Mesothelial cell of epicardium (in vitro differentiated cells): ENCODE measurements at places on chromosomes 4 and X.

- no peak for DNase-seq
Measured at GRCh38 chr4:176359590-176359989, 39.8 kb downstream of the SPCS3 start.

GRCh38 chrX:130848763-130849162 is 54.2 kb downstream of the ENOX2 start:
- DNase-seq: no peak

DNA sequence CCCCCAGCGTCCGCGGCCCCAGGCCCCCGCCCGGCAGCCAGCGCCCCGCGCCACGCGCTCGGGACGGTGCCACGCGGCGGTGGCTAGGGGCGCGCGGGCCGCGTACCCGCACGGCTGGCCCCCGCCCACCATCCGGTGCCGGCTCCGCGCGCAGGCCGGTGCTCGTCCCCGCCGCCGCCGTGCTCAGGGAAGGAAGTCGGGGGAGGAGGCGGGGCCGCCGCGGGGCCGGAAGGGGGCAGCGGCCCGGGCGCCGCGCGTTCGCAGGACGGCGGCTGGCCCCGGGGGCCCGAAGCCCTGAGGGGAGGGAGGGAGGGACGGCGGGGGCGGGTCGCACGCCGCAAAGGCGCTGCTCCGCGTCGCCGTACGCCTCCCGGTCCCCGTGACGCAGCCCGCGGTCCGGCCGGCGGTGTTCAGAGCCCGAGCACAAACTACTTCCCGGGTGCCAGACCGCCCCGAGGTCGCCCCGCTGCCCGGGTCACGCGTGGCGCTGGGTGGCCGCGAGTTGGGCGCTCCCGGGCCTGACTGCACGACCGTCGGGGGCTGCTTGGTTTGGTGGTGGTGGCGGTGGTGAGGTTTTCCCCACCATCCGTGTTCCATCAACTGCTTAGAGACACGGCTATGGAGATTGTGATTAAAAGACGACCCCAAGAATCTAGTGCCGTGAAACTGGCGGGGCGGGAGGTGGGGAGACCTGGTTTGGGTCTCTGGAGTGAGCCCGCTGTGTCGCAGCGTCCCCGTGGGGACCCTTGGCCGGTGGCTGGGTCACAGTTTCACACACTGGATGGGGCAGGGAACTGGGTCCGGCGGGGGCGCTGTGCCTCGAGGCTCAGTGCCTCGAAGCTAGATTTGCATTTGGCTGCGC is at the start of gene DCTD:
Gene DCTD, minus strand, starts transcription at position 205 of the 862 bp plus-strand sequence. CDS start 1,818 bp downstream, outside the sequence.
- peak; percentile 62 for DNase-seq

GRCh38 chr4:54054501-54054900 is 9.9 kb downstream of the CHIC2 start:
- DNase-seq: no peak

DNA sequence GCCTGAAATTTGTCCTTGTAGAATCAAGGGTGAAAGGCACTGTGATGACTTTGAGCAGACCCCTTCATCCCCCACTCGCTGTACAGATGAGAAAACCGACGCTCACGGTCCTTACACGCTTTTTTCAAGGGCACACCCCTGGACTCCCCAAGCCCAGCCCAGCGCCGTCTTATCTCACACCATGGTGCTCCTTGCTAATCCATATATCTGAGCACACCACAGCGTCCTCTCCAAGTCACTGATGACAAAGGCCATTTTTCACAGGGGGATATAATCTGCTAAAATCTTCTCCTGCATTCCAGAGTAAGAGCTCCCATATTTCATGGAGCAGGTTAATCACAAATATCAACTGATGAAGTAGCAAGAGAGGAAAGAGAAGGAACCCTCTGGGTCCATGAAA is 486.3 kb downstream of the BCOR start:
- peak; percentile 34 for DNase-seq

GRCh38 chr4:144316869-144317268 is 176.4 kb upstream of the GYPA start:
- no peak for DNase-seq

- no peak for DNase-seq
Measured at GRCh38 chrX:139832718-139833309, 100.0 kb downstream of the ATP11C start.

DNA sequence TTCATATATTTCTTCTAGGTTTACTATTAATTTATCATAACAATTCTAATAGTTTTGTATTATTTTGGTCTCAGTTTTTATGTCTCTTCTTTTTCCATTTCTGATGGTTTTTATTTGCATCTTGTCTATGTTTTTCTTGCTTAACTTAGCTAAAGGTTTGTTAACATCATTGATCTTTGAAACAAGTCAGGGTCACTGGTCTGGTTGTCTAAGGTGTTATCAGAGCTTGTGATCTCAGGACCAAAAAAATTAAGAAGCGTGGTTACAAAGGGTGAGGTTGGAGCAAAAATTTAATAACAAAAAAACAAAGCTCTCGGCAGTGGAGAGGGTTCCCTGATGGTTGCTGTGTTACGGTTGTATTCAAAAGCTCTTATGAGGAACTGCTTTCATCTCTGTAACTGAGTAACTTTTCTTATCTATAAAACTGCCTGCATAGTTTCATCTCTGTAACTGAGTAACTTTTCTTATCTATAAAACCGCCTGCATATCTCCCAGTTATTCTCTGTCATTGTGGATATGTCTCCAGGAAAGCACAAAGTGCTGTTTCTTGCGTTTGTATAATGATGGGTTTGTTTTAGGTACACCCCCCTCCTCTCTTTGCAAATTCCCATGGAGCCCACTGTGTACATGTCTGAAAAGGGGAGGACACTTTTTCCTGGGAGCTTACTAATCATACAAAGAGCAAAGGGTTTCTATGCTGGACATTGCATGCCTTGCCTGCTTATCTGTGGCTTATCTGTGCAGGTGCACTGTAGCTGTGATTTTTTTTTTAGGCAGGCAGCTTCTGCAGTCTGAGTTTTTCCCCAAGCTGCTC is 62.4 kb upstream of the UGT2B15 start:
- no peak for DNase-seq

GRCh38 chrX:24676403-24677024 is 17.2 kb upstream of the POLA1 start:
- DNase-seq: no peak

DNA sequence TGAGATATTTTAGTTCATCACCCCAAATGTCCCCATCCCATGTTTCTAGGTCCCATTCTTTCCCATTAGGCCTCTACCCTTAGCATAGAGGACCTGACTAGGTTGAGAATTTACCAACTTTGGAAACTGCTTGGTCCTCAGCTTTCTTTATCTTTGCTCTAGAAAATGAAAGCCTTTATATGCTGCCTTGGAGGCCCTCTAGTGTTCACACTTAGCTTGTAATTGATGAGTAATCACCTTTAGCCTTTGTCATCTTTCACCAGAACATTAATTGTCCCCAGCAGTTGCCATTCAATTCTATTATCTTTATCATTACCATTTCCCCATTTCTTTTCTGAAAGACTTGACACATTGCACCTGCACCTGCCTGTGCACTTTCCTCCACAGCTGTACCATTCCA is 589.2 kb upstream of the NR3C2 start:
- DNase-seq: no peak

DNA sequence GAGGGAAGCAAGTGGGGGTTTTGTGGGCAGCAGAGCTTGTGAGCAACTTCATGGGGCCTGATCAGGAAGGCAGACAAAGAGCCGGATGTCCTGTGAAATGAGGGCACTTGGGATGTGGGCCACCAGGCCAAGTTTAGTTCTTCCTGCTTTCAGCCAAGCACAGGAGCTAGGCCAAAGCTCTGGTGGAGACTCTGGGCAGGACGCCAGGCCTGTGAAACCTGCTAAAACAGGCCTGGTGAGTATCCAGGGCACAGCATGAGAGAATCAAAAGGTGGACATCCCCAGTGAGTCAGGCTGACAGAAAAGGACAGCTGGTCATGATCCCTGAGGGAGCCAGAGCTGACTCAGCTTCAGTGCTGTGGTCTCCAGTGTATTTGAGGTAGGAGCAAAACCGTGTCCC is 95.7 kb downstream of the NPNT start:
- no peak for DNase-seq

GRCh38 chr4:126541820-126542219 is 1090.9 kb upstream of the INTU start:
- DNase-seq: no peak

GRCh38 chrX:7798327-7798726 is 44.6 kb upstream of the VCX start:
- DNase-seq: no peak

GRCh38 chr4:159210975-159211374 is 108.1 kb downstream of the RAPGEF2 start:
- DNase-seq: no peak

GRCh38 chrX:150455215-150455608 is 92.1 kb downstream of the MAMLD1 start:
- DNase-seq: no peak

- no peak for DNase-seq
Measured at GRCh38 chr4:92231511-92231910, 72.3 kb upstream of the GRID2 start.

- DNase-seq: no peak
Measured at GRCh38 chrX:12903646-12904045, 2.8 kb upstream of the TLR8 start.
